ENCODE measurements at places on chromosomes 7 and 10. TPM values are rescaled to one million over a fixed set of nuclear protein-coding genes. Genes with fewer than 3 reads are reported as not detected.

Gene IDI2
- total RNA-seq = not detected

Gene NPC1L1
- 0.07 TPM for total RNA-seq

Gene IL6
- 2.2 TPM for total RNA-seq

DNA sequence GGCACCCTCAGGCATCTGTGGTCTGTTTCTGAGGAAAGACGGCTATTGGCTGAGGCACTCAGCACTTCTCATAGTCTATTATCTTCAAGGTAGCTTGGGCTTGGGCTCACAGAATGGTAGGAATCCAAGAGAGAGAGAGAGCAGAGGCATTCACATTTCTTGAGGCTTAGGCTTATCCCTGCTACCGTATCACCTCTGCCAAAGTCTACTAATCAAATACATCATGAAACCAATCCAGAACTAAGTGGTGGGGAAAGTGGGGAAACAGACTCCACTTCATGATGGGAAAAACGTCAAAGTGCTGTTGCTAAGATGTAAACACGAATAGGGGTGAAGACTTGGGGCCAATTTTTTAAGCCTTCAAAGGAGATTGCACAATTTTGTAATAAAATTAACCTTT is 271.1 kb upstream of the SEMA3D start:
- DNase-seq = no peak

- DNase-seq = no peak
Measured at GRCh38 chr10:61343796-61344195, 109.4 kb downstream of the TMEM26 start.

GRCh38 chr7:152674860-152675758 is 832 bp downstream of the XRCC2 start:
- DNase-seq = peak; percentile 22

Gene PRKAR2B
- total RNA-seq = 1.3 TPM

Gene PRLHR
- total RNA-seq = not detected
